Posterior vena cava (tissue), 2 donors: ENCODE measurements at places on chromosomes 6 and 20.

DNA sequence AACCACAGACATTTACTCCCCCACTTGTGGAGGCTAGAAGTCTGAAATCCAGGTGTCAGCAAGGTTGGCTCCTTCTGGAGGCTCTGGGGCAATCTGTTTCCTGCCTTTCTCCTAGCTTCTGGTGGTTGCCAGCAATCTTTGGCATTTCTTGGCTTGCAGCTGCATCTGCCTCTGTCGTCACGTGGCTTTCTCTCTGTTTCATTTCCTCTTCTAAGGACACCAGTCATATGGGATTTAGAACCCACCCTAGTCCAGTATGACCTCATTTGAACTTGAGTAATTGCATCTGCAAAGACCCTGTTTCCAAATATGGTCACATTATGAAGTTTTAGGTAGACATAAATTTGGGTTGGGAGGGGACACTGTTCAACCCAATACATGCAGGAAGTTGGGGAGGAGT, 56.2 kb upstream of the EPB41L1 start:
- no peak for DNase-seq

- no peak for DNase-seq
Measured at GRCh38 chr6:79694156-79694555, 63.0 kb downstream of the SH3BGRL2 start.

DNA sequence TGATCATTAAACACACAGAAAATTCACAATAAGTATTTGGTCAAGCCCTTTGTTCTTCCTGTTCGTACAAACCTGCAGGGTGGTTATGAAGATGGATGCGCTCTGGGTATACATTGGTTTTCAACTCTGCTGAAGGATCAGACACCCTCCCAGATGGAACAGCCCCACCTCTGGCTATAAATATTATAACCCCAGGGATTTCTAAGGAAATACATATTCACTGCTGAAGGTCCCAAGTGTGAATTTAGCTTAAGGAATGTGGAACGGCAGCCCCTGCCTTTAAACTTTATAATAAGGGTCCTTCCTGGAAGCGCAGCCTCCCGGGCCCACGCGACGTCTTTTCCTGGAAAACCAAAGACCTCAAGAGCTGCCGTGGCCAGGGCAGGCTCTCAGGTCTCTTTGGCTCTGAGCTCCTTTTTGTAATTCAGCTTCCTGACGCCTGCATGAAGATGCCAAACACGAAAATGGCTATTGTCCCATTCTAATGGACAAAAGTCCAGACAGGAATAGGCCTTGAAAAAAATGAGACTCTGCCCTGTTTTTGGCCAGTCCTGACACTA, 172.4 kb upstream of the SSTR4 start:
- DNase-seq = no peak

DNA sequence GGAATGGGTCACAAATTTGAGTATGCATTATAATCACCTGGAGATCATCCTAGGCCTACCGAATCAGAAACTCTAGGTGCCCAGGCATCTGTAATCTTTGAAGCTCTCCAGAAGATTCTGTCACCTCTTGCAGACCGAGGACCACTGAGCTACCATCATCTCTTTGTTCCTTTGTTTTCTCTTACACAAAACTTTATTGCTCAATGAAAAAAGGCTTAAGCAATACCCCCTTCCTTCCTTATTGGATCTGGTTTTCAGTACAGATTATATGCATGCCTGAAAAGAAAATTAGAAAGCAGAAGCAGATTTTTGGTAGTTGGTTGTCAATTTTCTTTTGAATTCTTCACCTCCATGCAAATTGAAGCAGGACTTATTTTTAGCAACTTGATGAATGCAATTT, 31.3 kb downstream of the STX11 start:
- no peak for DNase-seq

GRCh38 chr6:33082702-33083101, 6.9 kb downstream of the HLA-DPB1 start:
- no peak for DNase-seq

DNA sequence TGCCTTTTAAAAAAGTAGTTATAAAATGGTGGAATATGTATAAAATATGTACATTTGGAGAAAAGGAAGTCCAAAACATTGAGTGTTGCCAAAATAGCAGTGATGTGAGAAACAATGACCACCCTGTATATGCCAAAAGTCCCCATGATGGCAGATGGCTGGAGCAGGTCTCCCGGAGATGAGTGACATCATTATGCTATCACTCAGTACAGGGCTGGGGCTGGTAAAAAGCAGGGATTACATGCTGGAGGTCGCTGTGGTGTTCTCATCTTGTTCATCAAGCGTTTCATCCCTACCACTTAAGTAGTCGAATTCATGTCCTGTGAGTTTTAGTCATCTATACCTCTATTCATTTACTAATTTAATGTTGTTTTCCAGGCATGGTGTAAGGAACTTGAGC, 315.3 kb upstream of the SLC35B3 start:
- DNase-seq = no peak
